SHP77 (cell line): ENCODE measurements at places on chromosomes 11 and 22.

GRCh38 chr11:65424205-65425104 lies 1.9 kb downstream of the NEAT1 start:
- no peak for DNase-seq

DNA sequence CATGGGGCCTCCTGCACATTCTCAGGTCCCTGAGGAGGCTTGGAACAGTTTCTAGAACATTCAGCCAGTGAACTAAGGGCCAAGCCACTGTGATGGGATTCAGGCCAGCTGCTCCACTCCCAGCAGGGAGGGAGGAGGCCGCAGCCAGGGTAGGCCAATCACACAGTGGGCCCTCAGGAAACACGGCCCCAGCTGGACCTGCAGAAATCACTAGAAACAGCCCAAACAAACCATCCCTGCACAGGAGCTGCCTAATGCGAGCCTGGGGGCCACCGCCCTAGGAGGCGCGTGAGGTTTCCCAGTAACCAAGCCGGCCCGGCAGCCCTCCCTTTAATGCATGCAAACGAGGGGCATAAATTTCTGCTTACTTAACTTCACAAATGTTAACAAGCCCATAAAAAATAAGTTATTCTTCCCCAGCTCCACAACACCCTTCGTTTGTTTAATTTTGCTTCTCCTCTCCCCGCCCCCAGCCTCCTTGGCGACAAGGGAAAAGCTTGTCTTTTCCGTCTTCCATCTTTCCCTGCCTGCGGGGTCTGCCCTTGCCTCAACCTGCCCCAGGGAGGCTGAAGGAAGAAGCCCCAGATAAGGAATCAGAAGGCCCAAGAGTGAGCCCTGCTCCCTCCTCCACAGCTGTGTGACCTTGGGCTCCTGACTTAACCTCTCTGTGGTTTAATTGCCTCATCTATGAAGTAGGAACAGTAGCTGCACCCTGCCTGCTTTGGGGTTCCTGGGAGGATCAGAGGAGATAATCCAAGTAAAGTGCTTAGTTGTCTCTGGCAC lies 25.7 kb downstream of the ELFN2 start:
- no peak for DNase-seq

DNA sequence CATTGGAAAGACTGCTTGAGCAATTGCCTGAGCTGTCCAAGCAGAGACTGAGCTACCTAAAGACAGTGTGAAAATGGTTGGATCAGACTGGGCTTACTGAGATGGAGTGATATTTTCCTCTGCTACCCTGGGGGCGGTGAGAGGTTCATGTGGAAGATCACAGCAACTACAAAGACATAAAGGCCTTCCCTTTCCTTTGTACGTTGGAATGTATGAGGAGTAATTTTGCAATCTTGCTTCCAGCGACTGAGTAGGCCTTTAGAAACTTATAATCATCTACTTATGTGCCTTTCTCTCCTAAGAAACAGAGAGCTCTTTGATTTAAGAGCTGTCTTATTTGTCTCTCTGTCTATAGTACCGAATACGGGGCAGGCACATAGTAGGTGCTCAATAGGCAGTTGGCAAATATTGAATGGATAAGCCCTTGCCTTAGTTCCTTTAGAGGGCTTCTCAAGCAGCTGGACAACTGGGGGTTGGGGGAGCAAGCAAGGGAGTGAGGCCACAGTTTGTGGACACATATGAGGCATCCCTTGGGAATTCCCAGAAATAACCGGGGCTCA lies 2.4 kb upstream of the HEPACAM start:
- no peak for DNase-seq

- DNase-seq = peak; percentile 67
Measured at GRCh38 chr22:49660794-49661781, 166.6 kb downstream of the BRD1 start.

- DNase-seq = no peak
Measured at GRCh38 chr11:62026739-62027370, 59.4 kb upstream of the FTH1 start.

GRCh38 chr22:46430961-46431838 lies 95.7 kb downstream of the TRMU start:
- DNase-seq = no peak

DNA sequence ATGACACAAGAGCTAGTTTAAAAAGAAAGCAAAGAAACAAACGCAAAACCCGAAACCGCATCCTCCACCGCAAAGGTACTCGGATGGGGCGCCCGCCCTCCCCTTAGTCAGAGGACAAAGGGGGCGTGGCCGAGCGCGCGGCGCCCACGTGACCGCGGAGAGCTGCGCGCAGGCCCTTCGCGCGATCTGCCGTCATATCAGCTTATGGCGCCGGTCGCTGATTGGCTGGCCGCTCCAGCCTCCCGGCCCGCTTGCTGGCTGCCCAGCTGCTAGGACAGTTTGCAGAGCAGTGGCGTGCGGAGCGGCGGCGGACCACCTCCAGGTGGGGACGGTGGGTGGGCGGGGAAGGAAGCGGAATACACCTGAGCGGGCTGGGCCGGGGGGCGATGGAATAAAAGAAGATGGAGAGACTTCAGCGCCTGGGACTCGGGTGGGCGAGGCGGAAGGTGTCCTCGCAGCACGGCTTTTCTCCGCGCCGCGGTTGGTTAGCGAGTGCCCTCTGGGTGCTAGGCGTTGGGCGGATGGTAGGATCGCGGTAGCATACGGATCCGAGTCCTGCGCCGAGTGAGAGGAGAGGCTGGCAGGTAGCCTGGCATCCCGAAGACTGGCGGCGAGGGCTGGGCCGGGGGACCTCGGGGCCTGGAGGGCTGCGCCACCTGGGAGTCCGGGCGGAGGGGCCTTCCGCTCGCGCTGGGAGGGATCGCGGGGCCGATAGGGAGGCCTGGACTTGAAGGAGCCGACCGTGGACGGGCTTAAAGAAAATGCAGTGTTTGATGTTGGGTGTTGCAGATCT lies at the start of gene SC5D:
TSS of gene SC5D (plus strand) at position 277 of the 793 bp plus-strand sequence. CDS start 10,605 bp downstream, outside the sequence.
- peak; percentile 79 for DNase-seq

DNA sequence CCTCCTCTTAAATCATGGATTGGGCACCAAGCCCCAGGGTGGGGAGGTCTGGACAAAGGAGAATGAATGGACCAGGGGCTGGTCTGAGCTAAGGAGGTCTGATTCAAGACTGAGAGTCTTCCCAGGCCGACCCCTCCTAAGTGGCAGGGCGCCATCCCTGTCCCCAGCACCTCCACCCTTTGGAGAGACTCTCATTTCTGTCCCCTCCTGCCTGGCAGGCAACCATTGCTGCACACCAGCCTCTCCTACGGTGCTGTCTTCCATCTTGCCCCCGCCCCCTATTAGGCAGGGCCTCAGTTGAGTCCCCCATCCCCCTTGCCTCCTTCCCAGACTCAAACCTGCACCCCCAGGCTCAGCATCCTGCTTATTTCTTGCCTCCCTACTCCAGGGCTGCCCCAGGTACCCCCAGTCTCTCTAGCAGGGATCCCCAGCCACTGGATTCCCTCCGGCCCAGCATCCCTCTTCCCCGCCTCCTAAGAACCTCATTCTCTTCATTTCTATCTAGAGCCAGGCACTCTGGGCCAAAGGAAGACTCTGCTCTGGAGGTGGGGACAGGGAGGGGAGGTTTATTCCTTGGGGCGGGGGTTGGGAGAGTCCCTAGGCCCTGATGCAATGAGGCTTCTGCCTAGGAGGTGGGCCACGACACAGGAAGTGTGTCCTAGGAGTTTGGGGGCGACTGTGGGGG lies 1.7 kb upstream of the RCOR2 start:
- DNase-seq = peak; percentile 53

DNA sequence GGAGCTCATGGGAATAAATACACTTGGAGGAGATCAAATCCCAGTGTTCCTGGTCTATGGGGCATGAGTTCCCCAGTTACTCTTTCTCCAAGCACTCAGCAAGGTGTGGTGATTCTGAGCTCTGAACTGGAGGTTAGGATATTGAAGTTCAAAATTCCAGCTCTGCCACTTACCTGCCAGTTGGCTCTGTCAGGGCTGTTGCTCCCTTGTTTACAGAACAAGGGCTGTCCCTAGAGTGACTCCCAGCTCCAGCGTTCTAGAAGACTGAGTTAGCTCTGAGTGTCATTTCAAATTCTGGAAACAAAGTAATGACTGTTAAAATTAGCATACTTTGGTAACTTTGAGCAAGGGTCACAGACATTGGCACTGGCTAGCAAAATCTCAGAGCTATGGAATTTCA lies 69.7 kb upstream of the ZBED5 start:
- no peak for DNase-seq

DNA sequence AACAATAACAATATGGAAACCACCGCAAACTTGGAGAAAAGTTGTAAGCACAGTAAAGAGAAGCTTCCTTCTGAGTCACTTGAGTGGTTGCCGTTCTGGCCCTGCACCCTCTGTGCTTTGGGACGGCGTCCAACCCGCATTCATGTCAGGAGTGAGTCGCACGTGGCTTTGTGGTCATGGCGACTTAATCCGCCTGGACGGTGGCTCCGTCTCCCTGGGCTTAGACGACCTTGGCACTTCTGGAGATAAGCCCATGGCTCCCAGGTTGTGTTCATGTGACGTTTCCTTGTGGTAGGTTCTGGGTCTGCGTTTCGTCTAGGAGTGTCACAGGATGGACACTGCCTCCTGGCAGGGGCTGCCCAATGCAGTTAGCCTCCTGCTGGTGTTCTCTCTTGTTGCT lies 40.5 kb downstream of the TPCN2 start:
- no peak for DNase-seq

GRCh38 chr11:65499713-65500386 lies 1.0 kb downstream of the MALAT1 start:
- no peak for DNase-seq

GRCh38 chr22:49136816-49137180 lies 690.9 kb downstream of the BRD1 start:
- DNase-seq = no peak

GRCh38 chr11:24886880-24887619 lies 390.2 kb downstream of the LUZP2 start:
- DNase-seq = no peak

DNA sequence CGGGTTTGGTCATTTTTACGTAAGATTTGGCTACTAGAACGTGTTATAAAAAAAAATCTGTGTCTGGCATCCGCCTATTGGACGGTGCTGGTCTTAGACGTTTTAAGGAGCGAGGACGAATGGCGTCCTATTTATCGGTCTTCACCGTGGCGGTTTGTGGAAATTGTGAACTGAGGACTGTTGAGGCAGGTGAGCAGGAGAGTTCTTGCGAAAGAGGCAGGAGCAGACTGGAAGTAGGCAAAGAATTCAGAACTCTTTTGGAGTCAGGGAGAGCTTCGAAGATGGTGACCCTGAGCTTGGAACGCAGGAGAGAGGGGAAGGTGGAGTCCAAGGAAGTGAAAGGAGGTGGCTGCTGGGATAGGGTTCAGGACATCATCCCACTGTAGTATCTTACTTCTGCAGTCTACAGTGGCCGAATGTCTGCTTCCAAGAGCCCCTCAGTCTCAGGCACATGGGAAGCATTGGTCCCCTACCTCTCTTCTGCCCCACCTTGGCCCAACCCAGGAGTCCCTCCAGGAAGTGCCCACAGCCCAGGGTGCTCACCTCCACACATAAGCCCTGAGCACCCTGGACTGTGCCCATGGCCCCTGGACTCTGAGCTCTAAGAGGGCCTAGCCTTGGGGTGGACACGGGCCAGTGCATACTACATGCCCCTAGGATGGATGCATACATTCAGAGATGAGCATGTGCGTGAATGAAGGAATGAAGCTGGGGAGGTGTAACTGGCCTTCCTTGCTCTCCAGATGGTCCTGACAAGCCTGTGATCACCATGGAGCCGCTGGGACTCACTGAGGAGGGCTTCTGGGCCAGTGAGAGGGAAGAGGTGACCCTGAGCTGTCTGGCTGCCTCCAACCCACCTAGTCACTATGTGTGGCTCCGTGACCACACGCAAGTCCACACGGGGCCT lies 3.7 kb downstream of the VSIG10L2 start:
- DNase-seq = no peak

DNA sequence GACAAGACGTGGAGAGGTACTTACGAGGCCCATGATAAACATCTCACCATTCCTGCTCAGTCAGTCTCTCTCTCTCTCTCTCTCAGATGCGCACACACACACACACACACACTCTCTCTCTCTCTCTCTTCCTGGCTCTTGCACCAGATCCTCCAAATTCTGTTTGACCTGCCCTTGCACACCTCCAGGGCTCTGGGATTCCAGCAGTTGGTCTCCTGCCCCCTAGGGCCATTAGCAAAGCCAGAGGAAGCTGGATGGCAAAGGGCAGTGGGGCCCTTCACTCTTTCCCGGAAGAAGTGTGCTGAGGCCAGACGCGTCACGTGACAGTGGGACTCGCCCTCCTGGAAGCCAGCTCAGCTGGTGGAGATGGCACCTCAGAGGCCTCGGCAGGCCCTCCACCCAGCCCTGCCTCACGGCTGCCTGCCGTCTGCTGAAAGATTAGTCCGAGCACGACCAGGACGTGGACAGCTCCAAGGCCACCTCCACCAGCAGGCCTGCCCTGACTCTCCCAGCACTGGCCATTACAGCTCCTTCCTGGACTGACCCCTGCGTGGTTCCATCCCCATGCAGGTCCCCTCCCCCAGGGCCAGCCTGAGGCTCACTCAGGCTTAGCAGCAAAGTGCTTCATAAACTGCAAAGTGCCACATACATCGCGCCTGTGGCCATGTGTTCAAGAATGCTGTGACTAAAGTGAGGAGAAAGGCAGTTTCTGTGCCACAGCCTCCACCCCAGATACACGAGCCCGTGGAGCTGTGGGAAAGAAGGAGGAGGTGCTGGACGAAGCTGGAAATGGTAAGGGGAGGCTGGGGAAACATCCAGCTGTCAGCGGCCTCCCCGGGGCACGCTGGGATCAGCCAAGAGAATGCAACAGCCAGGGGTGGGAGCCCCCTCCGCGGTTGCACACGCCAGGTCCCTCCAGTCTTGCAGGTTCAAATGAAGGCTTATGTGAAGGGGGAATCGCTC lies 3.7 kb downstream of the PDGFB start:
- DNase-seq = no peak

DNA sequence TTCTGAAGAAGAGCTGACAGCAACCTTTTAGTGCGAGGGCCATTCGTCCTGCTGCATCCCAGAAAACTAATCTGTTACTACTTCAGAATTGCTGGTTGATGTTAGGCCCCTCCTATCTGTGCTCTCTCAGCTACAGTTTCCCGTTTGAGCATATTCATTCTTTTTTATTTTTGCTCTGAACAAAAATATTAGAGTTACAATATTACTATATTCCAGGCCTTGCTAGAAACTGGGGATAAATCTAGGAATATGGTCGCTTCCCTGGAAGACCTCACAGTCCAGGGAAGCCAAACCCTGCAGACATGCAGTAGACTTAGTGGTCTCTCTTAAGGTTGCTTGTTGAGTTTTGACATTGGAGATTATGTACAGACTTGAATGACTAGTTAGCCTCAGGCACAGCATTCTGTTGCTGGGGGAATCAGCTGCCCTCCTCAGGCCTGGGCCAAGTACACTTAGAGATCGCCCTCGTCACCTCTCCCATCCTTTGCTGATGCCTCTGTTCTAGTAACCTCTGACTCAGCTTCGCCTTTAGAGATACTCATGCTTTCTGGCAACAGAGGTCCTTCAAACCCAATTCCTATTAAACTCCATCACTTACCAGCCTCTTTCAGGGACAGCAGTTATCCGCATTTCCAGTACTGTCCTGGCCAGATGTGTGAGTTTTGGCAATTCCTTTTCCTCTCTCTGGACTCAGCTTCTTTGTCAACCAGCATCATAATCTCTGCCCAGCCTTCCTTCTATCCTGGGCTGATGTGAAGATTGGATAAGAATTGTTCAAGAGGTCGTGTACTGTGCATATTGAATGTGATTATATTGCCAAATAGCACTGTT lies 698 bp upstream of the ANAPC15 start:
- DNase-seq = no peak
